ENCODE measurements at places on chromosomes 5 and 9.

GRCh38 chr9:37692622-37693221 lies 42.0 kb downstream of the FRMPD1 start:
- DNase-seq, result no peak

- DNase-seq, result no peak
Measured at GRCh38 chr5:132473019-132473531, 17.5 kb downstream of the IRF1 start.

DNA sequence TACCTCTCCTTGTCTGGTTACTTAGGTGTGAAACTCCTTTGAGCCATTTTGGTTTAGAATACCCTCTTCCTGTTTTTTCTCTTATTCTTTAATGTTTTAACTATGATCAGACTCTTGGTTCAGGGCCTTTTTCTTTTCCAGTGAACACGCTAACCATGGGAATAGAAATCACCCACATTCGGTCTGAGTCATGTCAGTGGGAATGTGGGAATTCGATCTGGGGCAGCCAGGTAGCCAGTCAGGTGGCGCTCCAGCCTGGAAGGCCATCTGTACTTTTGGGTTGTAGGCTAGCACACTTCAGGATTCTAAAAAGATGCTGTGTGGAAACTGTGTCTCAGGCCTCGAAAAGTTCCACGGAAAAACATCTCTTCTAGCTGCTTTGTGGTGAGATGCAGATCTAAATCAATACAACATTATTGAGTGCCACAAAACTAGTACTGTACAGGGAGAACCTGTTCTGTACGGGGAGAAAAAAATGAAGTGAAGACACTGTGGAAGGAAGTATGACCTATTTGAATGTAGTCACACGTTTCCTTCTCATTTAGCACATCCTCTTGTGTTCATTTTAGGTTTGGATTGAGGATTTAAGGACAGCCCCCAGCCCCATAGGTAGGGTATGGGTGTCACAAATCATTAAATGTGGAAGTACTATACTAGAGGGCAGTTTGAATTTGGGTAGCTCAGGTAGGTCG lies 36.4 kb downstream of the SNX30 start:
- DNase-seq, result no peak

- DNase-seq, result no peak
Measured at GRCh38 chr9:126236273-126236672, 90.4 kb upstream of the MVB12B start.

- DNase-seq, result no peak
Measured at GRCh38 chr9:91978740-91979414, 28.8 kb upstream of the ROR2 start.

DNA sequence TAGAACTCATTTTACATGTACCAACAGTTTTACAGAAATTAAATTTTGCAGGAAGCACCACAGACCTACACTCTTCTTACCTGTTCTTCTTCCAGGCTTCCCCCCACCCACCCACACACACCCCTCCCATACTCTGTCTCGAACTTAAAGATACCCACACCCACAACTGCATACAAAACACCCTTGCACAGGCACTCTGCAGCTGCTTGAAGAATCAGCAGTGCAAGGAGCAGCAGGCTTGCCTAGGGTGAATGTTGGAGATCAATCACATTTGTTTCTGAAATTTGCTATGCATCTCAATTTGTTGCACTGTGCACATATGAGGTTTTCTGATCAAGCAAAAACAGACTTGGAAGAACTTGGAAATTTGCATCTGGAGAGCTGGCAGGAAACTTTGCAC lies 77.5 kb upstream of the TGFBR1 start:
- DNase-seq, result no peak

DNA sequence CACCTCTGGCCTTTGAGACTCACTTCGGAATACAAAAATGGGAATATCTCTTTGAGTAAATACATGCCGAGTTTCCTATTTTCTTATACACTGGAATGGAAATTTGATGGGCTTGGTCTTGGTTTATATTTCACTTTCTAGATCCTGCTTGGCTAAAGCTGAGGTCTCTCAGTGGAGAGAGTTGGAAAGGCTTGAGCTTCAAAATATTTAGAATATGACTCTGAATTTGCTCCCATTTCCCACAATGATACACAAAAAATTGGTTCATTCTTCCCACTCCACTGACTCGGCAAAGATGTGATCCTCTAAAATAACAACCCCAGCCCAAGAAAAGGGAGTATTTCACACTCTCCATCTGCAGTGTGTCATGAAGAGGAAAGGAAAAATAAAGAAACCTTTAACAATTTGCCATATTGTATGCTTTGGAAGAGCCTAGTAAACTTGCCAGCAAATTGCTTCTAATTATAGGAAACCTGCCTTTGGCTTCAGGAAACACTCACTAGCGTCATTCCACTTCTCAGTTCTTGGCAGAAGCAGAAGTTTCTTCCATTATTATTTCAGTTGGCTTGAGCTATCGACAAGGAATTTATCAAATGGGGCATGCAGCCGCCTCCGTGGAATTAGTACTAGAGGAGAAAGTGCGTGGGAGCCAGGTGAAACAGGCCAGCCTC lies 302.9 kb downstream of the NSG2 start:
- no peak for DNase-seq

DNA sequence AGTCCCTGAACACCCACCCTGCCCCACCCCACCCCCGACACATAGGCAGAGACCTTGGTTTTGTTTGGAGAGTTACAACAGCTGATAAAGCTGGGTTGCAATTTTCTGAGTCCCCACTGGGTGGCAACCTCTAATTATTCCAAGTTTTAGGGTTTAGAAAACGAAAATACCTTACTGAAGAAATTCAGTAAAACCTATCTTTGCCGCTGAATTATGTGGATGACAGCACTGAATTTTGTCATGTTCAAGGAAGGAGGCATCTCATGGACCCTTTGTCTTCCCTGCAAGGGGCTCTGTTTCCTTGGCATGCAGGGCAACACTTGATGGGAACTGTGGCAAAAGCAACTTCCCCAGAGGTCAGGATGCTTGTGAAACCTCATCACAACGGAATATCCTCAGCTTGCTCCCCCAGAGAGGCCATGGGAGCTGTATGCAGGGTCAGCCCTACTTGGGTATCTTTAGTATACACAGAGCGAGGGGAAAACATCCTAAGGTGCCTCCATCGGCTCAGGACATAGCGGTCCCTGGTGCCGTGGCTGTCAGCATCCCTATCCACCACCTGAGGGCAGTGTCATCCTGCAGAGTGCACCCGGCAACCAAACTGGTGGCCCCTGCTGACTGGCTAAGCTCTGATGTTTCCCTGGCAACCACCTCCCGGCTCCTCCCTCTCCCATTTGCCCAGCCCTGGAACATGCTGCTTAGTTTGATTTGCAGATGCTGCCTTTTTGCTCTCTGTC lies 123.1 kb downstream of the RXRA start:
- peak; percentile 95 for DNase-seq

DNA sequence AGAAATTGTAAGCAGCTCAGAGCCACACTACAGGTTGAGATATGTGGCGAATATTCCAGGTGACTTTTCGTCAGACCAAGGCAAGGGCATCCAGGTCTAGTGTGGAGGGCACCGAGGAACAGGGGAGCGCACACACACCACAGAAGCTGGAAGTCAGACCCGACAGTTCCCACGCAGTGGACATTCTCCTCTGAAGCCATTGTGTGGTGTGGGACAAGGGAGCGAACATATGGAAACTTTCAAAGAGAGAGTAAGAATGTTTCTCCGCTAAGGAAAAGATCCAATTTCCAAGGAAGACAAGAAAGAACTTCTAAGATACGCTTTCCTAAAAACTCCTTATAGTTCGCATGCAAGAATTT lies 141.4 kb upstream of the OTULINL start:
- DNase-seq, result no peak

GRCh38 chr9:117377046-117377445 lies 37.8 kb downstream of the ASTN2 start:
- DNase-seq, result no peak

DNA sequence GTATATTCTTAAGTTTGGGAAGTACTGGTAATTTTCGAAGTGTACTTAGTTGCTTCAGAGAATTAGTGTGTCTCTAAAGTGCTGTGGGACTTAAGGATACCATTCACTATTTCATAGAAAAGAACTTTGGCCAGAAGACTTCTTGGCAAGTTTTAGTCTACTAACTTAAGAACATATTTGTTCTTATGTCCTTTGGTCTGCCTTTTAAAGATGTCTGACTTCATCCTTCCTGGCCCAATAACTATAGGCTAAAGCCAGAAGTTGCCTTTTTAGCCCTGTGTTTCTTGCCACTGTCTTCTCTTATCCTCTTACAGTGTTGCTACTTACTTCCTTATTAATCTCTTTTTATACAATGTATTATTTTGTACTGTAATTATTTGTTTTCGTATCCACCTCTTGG lies 6.3 kb downstream of the RBM27 start:
- DNase-seq, result no peak

- no peak for DNase-seq
Measured at GRCh38 chr5:146618434-146618833, 102.4 kb upstream of the GPR151 start.

- no peak for DNase-seq
Measured at GRCh38 chr9:124869986-124870560, 8.1 kb downstream of the ARPC5L start.

DNA sequence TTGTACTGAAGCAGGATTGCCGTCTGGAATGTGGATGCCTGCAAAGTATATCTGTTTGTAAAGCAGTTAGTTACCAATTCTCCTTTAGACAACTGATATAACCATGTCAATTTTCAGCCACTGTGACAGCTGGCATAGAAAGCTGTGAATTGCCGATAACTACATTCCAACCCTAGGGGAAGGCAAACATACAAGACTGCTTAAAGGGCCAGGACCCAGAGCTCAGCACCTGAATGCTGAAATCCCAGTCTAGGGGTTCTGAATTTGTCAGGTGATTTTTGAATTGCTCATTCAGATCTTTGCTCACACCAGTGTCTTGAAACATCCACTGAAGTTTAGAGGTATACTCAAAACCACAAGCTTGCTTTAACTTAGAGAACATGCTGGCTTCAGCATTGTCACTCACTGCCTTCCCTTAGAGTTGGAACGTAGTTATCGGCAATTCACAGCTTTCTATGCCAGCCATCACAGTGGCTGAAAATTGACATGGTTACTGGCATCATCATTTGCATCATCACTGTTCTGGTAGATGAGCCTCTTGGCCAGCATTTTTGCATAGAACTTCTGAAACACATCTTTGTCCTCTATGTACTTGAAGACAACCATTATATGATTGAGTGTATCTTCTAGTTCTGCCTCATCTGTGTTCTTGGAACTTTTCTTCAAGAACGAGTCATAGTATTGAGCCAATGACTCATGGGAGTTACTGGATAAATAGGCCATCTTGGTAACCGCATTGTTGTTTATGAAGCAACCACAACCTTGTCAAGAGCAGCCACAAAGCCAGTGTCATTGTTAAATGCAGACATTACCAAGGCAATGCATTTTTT lies 82.1 kb downstream of the CCDC192 start:
- DNase-seq, result no peak

GRCh38 chr9:26325444-26325829 lies 567.2 kb downstream of the CAAP1 start:
- no peak for DNase-seq

- DNase-seq, result no peak
Measured at GRCh38 chr5:36607838-36608783, 1.7 kb downstream of the SLC1A3 start.

- DNase-seq, result no peak
Measured at GRCh38 chr9:20408513-20408912, 213.8 kb downstream of the MLLT3 start.

GRCh38 chr9:36940881-36941280 lies 93.2 kb downstream of the PAX5 start:
- DNase-seq, result no peak

GRCh38 chr9:104301755-104302154 lies 202.3 kb upstream of the OR13F1 start:
- DNase-seq, result no peak

DNA sequence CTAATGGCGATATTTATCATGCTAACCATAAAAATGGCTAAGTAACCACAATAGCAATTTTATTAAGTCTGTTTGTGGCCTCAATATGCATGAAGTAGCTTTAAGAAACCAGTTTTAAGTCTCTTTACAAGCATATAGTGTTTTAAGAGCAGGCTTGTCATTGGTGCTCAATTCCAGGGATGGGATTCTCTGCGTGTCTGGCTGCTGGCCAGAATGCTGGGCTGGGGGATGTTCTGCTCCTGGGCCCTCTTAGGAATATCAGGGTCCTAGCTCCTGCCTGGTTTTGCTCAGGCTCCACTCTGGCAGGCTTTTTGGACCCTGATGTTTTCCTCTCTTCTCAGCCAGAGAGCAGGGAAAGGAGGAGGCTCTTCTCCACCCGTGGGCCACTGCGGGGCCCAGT lies 127.2 kb downstream of the PDE8B start:
- no peak for DNase-seq

DNA sequence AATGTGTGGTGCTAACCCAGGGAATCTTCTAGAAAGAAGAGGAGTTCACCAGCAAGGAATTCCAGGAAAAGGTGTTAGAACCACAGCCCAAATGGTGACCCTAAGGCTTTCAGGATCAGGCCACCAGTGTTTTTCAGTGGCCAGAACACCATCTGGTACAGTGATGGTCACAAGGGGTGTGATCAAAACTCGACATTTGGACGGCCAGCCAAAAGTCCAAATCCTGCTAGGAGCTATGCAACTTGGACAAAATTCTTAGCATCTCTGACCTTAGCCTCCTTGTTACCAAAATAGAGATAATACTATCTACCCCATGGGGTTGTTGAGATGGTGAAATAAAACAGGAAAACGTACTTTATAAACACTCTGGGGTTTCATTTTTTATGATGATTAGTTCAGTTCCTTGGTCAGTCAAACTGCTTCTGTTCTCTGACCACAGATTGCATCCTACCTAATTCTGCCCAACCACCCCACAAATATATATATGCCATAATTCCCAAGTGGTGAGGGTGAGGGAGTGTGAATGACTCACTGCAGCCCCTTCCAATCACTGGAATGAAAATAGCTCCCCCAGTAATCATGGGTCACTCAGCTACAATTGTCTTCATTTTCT lies 210.3 kb downstream of the CDK5RAP2 start:
- no peak for DNase-seq

DNA sequence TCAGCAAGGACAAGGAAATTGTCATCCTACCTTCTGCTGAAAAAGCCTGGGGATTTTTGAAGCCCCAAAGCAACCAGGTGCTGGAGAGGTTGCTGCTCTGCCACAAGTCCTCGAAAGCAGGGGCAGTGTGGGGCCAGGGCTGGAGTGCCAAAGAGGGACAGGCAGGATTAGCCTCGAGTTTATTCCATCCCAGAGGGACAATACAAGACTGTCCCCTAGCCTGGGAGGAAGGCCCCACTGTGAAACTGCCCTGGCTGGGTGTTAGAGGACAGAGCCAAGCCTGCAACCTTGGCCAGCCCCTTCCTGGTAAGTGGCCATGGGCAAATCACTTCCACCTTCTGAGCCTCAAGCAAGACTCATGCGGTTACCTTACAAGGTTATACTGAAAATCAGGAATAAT lies 55.1 kb downstream of the WHRN start:
- no peak for DNase-seq

DNA sequence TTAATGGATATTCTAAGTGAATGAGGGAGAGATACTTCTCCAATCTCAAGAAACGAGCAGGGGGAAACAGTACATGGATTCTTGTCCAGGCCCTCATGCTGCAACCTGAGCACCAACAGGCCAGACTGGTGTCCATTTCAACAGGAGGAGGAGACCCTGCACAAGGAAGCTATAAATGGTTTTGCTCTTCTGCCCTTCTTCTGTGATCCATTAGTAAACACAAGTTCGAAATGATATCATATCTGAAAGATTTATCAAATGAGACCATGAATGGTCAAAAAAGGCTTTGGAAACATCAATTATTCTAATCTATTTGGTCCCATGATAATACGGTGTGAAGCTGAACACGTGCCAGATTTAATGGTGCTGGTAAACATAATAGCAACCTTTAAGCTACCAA lies 109.8 kb downstream of the NR6A1 start:
- DNase-seq, result no peak
